ENCODE measurements at places on chromosomes 1 and 21. TPM values are rescaled to one million over a fixed set of nuclear protein-coding genes. Genes with fewer than 3 reads are reported as not detected.

Gene PTAFR
- not detected for total RNA-seq

- DNase-seq, result no peak
These were observed 8.9 kb upstream of the KCNN3 start for GRCh38 chr1:154879038-154879421.

DNA sequence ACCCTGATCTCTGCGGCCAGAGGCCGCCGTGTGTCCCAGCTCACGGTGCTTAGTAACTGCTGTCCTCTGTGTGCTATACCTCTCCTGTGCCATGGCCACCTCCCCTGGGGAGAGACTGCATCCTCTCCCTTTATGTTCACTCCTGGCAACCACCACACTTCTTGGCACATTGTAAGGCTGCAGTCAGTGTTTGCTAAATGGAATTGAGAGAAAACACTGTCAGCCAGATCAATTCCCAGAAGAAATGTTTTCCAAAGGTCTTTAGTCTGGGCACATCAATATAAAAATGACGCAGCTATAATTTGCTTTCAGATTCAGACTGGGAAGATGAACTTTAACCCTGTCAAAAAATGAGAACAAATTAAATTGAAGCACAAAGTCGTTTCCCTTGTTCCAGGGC lies 96.8 kb downstream of the BEND5 start:
- DNase-seq, result no peak

DNA sequence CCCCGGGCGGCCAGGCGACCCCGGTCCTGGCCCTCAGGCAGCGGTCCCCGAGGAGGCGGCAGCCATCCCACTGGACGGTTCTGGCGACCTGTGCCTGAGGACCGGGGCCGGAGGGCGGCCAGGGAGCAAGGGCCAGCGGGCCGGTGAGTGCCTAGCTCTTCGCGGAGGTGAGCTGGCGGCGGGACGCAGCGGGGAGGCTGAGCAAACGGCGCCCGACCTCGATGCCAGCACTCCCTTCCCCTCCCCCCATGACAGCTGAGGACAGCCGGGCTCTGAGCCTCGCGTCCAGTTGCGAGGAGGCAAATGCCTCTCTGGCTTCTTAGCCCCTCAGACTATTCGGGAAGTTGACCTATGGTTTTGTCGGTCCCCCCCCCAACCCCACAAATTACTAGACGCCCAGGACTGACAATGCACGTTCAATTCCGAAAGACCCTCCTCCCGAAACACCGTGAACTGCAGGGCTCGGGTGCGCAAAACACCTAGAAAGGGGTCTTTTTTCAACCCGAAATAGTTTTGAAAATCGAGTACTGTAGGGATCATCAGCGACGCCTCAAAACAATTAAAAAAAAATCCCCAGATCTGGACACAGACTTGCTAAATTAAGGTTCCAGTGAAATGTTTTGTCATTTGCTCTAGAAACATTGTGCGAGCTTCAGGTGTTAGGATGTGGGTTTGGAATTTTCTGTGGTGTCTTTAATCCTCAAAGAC lies 8.3 kb downstream of the CDKN2C start:
- DNase-seq, result peak; percentile 89

GRCh38 chr1:234001817-234002216 lies 97.3 kb downstream of the SLC35F3 start:
- no peak for DNase-seq

GRCh38 chr1:13627127-13627526 lies 43.5 kb downstream of the PDPN start:
- DNase-seq, result no peak

Gene ANGPTL3
- not detected for total RNA-seq

DNA sequence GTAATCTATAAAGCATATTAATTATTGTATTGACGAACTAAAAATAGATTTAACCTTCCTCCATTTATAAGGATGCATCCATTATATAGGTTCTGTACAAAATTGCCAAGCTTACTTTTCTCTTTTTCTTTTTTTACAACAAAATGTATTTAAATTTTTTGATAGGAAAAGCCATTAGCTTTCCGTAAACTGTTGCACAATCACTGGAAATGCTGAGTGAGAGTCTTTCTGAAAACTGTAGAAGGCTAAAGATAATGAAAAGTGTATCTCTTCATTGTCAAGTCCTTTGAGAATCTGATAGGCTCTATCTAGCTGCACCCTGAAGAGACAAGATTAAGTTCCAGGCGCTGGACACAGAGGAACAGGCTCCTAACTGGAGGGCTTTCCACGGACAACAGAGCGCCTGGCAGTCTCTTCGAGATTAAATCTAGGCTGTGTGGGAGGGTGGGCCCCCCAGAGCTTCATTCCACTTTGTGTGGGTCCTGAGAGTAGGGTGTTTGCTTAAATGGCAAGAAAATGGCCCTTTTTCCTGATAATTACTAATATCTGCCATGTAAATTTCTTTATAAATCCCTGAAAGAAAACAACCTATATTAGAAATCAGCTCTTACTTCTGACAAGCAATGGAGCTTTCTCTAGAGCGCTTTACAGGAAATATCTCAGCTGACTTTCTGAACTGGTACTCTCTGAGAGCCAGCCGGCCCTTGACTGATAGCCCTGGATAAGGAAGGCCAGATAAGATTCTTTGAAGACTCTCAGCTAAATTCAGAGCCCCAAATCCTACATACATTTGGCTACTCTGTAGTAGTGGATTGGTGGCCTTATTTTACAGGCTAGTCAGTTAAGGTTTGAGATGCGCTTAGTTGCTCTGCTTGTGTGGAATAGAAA lies 108.3 kb downstream of the FMN2 start:
- no peak for DNase-seq

DNA sequence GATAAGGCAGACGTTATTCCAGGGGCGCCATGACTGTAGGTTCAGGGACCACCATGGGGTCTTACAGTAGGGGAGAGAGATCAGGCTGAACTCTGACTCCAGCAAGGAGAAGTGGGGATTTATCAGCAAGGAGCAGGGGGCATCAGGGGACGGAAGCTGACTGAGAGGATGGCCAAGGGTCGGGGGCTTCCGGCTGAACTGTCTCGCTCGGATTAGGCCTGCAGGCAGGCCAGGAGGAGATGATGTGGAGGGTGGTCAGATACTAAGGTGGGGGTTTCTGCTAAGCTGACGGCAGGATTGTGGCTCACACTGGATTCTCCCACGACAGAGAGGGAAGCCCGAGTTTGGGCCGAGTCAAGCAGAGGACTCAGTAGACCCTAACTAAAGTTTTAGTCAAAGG lies 186.9 kb upstream of the VAMP3 start:
- no peak for DNase-seq

- no peak for DNase-seq
These were observed 9.8 kb downstream of the CACYBP start for GRCh38 chr1:175009532-175009931.

Gene SYTL1
- not detected for total RNA-seq

- no peak for DNase-seq
These were observed 10.8 kb downstream of the FMO5 start for GRCh38 chr1:147214325-147214724.

- peak; percentile 29 for DNase-seq
These were observed 34.2 kb downstream of the EFCAB7 start for GRCh38 chr1:63557365-63557987.

Gene SLC35F3
- total RNA-seq, result not detected

DNA sequence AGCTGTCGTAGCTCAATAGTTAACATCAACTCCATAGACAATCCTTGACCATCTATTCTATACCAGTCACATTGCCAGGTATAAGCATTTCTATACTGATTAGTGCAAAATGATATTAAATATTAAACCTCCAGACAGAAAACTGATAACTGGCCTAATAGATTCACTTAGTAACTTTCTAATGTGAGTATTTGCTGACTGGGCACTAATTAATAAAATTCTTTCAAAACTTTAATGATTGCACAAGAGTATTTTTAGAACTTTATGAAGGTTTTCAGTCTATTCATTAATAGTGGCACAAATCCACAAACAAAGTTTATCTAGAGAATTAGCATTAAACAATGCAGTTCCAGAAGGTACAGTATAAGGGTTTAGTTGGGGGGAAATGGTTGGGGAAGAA lies 79.1 kb downstream of the TTLL7 start:
- DNase-seq, result no peak

GRCh38 chr1:25821630-25822091 lies 1.9 kb downstream of the MTFR1L start:
- DNase-seq, result peak; percentile 33

GRCh38 chr1:247185667-247186066 lies 13.8 kb upstream of the ZNF124 start:
- no peak for DNase-seq

- peak; percentile 55 for DNase-seq
These were observed 4.8 kb upstream of the HEATR1 start for GRCh38 chr1:236608930-236609726.

Gene DNTTIP2
- 39.2 TPM for total RNA-seq

Gene CBS
- total RNA-seq, result 4.4 TPM

GRCh38 chr1:36401602-36402503 lies 4.1 kb upstream of the LSM10 start:
- DNase-seq, result no peak

Gene GUCA2A
- not detected for total RNA-seq

GRCh38 chr1:43934101-43934985 lies 742 bp downstream of the ARTN start:
- peak; percentile 49 for DNase-seq

GRCh38 chr1:82065916-82066315 lies 265.2 kb downstream of the ADGRL2 start:
- DNase-seq, result no peak

DNA sequence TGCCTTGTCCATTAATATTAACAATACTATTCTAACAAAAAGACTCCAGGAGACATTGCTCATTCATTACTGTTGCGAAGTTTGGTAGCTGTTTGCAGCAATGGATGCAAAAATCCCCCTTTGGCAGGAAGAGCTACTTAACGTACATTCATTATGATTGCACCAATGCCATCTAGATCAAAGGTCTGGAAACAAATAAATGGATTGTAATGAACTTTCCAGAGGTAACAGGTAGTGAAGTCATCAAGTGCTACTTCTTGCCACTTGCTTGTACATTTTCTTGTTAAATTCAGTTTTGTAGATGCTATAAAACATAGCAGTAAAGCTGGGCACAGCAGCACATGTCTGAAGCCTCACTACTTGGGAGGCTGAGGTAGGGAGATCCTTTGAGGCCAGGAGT lies 93.9 kb downstream of the DDAH1 start:
- DNase-seq, result no peak
